Iris pigment epithelial cell (primary cell): ENCODE measurements at places on chromosomes 16 and 17.

DNA sequence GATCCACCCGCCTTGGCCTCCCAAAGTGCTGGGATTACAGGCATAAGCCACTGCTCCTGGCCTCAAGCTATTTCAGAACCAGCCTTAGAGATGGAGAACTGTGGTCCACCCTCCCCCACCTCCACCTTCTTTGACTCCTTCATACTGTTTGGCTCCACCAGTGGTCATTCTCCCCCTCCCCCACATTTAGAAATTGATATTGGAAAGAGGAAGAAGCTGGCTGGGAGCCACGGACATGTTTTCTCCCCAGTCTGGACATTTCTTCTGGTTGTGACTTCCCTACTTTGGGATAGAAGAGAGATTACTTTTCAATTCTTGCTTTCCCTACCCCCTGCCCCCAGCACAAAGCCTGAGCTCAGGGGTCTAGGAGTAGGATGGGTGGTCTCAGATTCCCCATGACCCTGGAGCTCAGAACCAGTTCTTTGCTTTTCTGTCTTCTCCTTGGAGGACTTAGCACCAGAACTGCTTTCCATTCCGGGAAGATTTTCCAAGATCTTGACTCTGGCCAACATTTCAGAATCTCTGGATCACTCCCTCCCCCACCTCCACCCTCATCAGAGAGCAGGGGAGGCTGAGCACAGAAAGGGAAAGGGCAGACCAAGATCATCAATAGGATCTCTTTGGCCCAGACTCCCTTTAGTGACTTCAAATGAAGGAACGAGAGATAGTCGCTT, 16.3 kb downstream of the CAVIN1 start:
- DNase-seq = no peak

DNA sequence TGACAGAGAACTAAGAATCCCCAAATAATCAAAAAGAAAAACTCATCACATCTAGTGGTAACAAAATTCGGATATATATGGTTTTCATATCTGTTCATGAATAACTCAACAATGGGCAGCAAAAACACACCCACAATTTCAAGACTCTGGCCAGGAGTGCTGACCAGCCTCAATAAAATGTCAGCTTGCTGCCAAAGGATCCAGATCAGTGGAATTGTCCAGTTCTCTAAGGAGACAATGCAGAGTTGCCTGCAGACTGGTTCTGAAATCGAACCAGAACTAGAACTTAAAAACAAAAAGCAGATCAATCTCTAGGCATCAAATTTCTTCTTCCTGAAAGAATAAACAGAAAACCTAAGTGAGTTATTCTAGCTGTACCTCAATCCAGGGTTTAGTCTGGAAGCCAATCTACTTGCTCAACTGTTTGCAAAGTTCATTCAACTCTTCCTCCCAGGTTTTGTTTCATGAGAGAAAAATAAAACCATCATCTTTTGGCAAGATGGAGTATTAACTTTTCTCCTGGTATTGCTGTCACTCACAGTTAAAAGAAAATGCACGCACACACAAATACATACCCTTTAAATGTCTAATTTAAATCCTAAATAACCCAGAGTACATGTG, 61.0 kb downstream of the CFDP1 start:
- peak; percentile 64 for DNase-seq

DNA sequence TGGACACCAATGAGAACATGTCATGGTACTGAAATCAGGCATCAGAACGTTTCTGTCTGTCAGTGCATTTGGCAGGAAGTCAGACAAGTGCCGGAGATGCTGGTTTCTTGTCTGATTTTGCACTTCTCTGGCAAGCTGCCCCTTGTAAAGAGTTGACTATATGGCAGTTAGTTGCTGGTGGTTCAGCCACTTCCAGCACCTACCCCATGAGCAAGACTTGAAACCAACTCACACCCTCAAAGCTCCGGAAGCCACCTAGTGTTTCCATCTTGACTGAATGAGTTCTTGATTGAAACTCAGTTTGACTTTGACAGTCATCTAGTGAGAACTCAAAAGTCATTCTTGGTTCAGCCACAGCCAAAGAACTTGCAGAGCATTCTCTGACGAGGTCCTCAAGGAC, 225.1 kb downstream of the SPECC1 start:
- DNase-seq = no peak

DNA sequence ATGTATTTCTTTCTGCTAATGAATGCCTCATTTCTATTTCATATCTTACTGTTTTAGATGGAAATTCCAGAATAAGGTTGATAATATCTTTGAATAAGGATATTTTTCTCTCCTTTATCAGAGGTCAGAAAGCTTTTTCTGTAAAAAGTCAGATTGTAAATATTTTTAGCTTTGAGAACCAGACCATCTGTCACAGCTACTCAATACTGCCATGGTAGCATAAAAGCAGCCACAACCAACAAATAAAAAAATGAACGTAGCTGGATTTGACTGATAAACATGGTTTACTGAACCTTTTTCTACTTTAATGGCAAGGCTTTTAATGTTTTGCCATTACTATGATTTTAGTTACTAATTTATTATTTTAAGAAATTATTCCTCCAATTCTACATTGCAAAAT, 217.4 kb upstream of the COX10 start:
- no peak for DNase-seq

- peak; percentile 8 for DNase-seq
Observed at GRCh38 chr17:20085283-20085845, 76.2 kb downstream of the SPECC1 start.

GRCh38 chr17:2853283-2854142, 57.3 kb downstream of the RAP1GAP2 start:
- DNase-seq = peak; percentile 45

DNA sequence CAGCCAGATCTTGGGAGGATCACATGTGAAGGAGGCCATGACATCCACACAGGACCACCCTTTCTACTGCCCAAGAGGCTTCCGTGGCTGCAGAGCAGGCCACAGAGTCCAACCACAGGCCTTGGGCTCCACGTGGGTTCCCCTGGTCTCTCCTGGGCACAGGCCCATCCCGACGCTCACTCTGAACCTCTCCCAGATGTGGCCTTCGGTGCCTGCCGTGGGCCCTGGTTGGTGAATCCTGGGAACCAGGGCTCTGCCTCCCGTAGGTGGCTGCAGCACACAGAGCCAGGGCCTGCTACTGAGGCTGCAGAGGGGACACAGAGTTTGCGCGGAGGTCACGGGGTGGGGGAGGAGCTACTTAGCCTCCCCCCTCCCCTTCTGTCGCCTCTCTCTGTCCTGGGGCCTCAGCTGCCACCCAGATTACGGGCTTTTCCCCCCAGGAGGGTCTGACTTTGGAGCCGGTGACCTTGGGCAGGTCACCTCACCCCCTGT, 55.3 kb downstream of the ZFPM1 start:
- no peak for DNase-seq

DNA sequence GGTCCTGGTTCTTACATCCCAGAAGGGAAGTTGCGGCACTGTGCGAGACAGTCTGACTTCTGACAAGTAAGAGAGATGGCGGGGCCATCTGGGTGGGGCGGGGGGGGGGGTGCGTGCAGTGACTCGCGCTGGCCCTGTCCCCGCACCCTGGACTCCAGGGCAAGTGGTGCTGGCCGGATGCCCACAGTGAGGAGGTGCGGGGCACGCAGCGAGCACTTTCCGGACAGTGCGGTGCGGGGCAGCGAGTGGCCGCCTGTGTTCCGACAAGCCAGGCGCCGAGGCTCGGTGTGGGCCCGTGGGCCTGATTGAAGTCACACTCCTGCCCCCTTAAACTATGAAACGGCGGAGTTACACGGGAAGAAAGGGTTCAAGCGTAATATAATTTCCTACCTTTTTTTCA, 106.4 kb downstream of the BANP start:
- no peak for DNase-seq

GRCh38 chr17:17205368-17206123, 587 bp downstream of the PLD6 start:
- peak; percentile 68 for DNase-seq

DNA sequence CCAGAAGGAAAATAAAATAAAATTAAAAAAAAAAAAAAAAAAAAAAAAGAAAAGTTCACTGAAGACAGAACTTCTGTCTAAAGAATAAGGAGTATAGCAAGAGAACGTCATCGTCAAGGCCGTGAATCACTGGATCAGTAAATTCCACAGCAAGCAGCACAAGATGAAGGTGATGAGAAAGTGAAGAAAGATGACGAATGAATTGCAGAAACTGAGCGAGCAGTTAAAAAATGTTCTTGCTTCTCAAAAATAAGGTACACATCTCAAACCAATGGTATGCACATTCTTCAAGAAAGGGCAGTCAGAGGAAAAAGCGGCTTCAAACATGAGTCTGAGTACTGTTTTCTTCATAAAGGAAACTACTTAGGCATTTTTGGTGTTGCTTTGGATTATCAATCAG, 104.7 kb downstream of the SMG6 start:
- DNase-seq = peak; percentile 94

GRCh38 chr17:77636835-77637817, 321.4 kb upstream of the TNRC6C start:
- DNase-seq = no peak

- DNase-seq = no peak
Observed at GRCh38 chr17:61617330-61617729, 26.3 kb upstream of the NACA2 start.

GRCh38 chr16:14175086-14175485, 104.0 kb downstream of the MRTFB start:
- peak; percentile 25 for DNase-seq

DNA sequence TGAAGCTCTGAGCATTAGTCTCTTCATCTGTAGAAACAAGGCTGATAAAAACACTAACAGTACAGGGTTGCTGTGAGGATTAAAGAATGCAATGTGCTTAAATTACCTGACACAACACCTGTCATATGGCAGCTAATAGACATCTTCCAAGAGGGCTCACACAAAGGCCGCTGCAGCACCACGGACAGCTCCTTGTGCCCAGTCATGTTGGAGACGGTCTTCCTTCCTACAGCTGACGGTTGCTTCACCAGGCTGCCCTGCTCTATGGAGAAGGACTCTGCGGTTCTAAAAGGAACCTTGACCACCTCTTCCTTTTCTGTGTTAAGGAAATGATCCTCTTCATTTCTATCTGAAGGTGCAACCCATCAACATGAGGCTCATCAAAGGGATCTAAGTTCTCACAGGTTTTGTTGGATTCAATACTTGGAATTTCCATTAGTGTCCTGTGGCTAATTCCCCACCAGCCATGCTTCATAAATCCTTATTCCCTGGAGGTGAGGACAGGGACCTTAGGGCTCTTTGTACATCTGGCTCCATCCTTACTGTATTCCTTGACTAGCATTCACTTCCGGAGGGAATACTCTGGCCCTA, 138.9 kb upstream of the CES5A start:
- no peak for DNase-seq

DNA sequence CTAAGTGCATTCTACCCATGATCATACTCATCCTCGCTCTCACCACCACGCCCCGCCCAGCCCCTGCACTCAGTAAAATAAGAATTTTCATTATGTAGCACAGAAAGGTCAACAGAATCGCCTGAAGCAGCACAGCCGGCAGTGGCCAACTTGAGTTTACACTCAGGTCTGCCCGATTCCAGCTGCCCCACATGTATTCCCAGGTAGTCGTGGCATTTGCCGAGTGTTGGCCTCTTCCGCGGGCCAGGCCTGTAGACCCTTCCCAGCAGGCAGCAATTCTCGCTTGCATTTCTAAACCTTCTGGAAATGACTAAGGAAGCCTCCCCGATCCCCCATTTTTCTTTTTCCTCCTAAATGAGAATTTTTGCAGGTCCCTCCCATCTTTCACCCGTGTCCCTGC, 609 bp downstream of the CNGB1 start:
- DNase-seq = no peak

DNA sequence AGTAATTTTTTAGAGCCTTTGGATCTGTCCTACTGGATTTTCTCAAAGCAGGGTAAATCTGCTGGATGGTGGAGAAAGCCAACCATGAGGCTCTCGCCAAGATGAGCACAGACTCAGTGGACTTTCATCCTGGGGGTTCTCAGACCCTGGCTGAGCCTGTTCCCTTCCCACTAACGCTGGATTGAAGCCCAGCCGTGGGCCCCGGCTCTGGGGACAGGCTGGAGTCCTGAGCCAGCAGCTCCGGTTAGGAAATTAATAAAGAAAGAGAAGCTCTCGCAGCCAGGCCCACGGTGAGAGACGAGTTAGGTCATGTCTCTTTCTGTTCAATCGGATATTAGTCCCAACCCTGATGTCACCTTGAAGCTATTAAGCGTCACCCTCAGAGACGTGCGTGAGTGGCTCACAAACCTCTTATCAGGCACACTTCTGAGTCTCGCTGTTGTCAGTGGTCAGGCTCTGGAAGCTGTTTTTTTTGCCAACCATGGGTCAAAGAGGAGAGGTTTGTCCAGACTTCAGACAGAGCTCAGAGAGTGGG, 27.1 kb downstream of the MEOX1 start:
- peak; percentile 35 for DNase-seq

GRCh38 chr16:68013440-68013839, 2.3 kb downstream of the DPEP2NB start:
- no peak for DNase-seq

GRCh38 chr17:43338886-43339516, 59.8 kb upstream of the ARL4D start:
- peak; percentile 28 for DNase-seq

DNA sequence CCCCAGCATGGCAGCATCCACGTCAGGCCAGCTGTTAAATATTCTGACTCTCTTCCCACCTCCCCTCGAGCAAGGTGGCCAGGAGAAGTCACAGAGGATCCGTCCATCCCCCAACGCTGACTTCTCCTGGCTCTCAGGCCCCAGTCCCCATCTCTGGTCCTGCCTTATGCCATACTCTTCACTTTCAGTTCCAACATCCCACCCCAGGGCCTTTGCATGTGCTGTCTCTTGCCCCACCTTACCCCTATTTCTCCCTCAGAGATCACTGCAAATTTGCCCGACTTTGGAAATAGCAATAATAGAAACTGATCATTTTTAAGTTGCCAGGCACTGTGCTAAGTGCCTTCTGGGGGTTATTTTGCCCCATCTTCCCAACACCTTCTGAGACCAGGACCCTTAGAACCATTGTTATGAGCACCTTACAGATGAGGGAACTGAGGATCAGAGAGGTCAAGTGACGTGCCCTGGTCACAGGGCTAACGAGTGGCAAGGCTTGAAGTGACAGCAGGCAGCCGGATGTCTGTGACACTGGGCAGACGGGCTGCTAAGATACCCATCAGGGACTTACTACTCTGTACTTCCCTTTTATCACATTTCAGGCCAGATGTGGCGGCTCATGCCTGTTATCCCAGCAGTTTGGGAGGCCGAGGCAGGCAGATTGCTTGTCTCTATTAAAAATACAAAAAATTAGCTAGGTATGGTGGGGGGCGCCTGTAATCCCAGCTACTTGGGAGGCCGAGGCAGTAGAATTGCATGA, 17.7 kb downstream of the HID1 start:
- DNase-seq = no peak
